ENCODE measurements at places on chromosomes 16 and 17.

DNA sequence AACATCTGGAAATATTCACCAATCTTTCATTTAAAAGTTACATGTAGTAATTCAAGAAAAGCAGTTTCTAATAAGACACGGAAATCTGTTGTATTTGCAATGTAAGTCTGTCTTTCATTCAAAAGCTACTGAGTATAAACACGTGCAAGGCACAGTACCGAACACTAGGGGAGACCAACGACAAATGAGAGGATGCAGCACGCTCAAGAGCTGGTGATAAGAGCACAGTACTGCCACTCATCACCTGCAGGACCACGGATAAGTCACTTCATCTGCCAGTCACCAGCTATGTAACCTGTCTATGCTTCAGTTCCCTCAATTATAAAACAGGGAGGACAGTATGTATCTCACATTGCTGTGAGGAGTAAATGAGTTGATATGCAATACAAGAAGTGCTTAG, 67.1 kb downstream of the CLEC18A start:
- peak; percentile 20 for DNase-seq

DNA sequence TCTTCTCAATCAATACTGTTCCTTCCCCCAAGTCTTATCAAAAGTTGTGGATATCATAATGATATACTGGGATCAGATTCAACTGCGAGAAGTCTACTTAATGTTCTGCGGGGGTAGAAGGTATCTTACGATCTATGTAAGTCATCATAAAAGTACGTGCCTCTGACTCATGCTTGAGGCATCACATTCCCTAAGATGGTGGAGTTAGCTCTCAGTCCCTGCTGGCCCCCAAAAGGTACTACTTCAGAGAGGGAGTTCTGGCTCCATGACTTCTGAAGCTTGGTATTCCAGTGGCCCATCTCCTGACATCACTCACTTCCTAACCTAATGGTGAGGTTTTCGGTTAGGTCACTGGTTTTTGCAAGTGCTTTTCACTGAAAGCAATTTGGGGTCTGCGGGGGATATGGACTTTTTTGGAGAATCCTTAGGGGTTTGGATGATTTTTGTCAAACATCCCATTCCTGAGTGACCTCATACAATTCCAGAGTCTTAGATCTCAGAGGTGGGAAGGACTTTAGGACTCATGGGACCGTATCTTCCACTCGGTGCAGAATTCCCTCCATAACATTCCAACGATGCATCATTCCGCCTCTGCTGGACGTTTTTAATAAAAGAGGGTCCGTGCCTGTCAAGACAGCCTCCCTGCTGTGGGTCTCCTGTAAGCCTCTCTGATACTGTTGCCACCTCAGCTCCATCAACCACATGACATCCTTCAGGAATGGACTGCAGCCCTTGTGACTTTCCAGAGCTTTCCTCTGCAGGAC, 74.3 kb downstream of the DYNLRB2 start:
- DNase-seq: no peak

DNA sequence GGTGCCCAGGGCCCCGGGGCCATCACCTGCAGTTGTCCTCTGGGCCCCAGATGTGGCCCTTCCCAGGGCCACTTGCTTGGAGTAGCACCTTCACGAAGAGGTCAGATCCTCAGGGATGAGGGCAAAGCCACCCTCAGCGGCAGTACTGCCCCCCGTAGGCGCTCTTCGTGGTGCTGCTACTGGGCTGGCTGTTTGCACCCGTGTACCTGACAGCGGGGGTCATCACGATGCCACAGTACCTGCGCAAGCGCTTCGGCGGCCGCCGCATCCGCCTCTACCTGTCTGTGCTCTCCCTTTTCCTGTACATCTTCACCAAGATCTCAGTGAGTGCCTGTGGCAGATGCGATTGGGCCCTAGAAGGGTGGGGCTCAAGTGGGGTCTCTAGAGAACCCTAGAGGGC, 2.6 kb downstream of the SLC5A2 start:
- no peak for DNase-seq

- DNase-seq: no peak
Measured at GRCh38 chr16:63702981-63703590, 1418.8 kb downstream of the CDH11 start.

DNA sequence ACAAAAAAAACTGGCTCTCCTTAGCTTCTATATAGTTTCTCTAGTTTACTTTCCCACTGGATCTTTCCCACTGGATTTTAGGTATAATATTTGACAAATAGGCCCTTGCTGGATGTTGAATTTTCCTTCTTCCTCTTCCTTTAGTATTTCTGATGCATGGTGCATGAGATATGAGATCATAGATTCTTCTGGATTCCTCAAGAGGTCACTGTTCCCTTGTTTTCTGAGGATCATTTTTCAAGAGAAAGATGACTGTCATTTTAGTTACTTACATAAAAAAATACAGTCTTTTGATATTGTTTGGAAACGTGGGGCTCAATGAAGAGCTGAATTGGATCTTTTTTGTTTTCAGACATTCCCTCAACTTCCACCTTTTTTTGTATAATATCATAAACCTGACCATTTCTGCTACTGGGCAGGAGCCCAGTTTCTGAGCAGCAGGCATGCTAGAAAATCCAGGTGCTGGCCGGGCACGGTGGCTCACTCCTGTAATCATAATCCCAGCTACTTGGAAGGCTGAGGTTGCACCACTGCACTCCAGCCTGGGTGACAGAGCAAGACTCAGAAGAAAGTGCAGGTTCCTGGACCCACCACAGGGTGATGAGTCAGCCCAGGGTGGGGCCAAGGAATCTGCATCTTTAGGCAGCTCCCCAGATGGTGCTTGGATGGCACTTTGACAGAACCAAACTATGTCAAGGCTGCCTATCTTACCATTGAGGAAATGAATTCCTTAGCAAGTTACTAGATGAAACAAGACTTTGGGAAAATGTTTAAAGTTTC, 70.3 kb downstream of the SDR42E1 start:
- DNase-seq: no peak

GRCh38 chr17:79936641-79937381, 97.6 kb upstream of the CBX4 start:
- DNase-seq: no peak

DNA sequence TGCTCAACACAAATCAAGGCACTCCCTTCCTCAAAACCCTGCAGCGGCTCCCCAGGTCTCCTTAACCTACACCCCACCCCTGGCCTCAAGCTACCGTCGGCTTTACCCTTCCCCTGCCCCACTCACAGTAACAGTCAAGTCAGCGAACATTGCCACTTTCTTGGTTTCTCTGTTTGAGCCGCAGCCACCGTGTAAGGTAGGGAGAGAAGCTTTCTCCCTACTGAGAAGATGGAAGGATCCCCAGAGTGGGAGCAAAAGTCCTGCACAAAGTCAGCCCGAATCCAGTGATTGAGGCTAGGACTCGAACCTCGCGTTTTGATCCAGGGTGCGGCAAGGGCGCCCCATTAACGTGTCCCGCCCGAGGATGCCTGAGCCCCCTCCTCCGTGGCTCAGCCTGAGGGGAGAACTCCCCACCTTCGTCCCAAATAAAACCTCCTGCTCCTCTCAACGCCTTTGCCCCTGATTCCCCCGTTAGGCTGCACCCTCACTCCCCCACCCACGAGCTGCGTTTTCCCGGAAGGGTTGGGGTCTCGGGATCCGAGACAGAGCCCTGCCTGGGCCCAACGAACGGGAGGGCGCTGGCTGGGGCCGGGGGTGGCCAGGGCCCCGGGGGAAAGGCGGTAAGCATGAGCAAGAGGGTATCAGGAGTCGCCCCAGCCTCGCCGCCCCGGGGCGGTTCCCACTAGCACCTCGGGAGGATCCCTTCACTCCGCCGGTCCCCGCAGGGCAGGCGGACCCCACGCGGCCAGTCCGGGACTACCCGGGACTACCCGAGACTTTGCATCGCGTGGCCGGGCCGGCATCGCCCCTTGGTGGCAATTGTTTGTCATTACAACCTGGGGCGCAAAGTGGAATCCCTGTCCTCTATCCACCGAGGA, 9.9 kb upstream of the NAGS start:
- DNase-seq: peak; percentile 67

DNA sequence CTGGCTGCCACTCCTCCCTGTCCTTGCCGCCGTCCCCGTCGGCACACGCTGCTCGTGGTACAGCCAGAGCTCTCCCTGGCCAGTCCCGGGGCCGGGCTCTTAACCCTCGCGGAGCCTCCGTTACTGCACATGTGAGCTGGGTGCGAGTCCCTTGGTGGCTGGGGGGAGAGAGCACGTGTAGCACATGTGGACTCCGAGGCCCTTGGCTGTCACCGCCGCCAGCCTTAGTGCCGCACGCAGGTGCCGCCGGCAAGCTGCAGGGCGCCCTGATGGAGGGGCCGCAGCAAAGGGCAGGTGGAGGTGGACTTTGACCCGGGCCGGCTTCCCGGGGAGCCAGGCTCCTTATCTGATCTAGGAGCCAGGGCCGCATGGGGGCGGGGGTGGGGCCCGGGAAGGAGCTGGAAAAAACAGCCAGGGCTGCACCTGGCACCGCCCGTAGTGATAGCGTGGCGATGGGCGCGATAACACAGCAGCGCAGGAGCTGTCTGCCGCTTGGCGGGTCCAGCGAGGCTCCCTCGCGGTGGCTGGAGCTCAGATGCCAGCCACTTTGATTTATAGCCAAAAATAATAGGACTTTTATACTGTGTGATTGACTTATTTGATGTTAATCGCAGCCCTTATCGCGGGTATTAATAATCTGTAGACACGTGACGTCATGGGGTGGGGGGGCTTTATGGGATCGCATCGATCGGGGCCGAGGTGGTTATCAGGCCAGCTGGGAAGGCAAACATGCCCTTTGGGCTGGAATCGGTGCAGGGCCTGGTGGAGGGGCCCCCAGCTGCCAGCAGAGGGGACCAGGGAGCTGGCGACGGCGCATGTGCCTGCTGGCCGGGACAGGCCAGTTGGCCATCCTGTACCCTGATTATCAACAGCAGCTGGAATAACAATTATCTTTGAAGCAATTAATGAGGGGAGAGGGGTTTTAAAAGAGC, 35.1 kb downstream of the ZFPM1 start:
- DNase-seq: no peak

DNA sequence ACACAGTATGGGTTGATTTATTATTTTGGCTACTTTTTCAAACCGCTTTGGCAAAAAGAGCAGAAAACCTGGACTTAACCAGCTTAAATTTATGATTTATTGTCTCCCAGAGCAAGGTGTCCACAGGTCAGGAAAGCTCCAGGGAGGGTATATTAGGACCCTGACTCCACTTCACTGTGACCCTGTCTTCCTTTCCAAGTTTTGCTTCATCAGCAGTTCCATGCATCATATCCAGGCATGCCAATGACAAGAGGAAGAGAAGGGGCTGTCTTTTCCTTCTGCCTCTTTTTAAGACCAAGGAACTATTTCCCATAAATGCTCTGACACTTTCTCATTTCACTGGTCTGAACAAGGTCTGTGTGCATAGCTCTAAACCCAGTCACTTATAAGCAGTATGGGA, 316.8 kb downstream of the CA10 start:
- no peak for DNase-seq

- no peak for DNase-seq
Measured at GRCh38 chr17:38897176-38897575, 27.3 kb downstream of the LASP1 start.

DNA sequence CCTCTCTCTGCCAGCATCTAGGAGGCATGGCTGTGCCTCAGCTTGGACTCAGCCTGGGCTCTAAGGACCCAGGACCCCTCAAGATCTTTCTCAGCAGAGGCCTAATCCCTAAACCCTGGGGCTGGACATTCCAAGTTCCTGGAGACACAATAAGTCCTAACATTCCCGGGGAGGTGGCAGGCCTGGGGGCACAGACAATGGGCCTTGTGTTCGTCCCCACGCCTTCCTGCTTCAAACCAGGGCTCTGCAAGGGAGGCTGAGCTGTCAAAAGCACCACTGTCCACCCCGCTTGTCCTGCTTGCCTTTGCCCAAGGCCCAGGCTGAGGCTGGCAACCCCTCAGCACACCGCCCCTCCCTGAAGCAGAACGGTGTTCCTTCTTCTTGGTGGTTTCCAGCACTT, 13.7 kb downstream of the SDK2 start:
- DNase-seq: no peak

DNA sequence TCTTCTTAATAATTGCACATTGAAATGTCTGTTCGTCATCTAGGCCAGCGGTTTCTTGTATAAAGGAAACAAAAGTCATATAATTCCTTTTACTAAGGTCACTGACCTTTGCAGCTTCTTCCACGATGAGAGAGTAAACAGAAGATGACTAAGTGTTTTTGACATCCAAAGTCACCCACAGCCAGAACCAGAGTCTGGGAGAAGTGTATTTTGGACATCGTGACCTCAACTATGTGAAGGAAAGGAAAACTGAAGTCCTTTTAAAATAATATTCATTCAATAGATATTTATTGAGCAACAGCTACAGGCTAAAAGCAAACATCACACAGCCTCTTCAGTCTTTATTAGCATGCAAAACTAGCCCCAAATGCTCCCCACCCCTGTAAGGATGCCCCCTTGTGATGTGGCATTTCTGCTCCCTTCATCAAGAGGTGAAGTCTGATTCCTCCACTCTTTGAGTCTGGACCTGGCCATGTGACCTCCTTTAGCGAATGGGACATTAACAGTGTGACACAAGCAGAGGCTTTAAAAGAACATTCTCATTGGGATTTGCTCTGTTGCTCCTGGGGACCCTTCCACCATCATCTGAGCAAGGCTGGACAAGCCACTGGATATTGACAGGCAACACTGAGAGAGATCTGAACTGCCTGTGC, 8.1 kb upstream of the PMP22 start:
- no peak for DNase-seq

DNA sequence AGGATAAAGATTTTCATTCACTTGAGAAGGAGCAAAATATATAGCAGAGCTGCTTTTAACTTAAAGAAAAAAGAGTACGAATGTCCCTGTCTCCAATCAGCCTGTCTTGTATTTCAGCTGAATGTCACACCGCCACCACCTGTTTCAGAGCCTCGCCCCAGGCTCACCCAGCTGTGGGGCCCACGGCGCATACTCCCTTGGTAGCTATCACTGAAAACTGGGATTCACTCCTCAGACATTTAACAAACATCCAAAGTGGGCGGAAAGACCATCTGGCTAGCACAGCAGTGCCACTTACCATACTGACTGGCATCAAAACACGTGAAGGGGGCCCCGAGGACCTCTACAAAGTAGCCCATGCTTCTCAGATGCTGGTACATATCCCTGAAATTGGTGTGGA, 25.4 kb upstream of the SLC38A8 start:
- DNase-seq: no peak

DNA sequence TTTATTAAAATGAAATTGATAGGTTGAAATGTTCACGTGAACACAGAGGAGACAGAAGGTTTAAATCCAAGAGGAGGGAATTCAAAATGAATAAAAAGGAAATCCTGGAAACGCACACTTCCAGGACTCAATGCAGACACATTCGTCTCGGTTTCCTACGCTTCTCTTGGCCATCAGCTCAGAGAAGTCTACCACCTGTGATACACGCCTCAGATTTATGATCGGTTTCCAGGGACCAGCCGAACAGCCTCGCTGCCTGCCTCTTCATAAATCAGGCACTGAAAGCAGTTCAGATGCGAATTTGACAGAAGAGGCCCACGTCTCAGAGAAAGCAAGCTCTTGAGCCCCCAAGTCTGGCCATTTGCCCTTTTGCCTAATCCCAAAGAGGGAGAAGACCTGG, 125.5 kb upstream of the IRX3 start:
- no peak for DNase-seq

DNA sequence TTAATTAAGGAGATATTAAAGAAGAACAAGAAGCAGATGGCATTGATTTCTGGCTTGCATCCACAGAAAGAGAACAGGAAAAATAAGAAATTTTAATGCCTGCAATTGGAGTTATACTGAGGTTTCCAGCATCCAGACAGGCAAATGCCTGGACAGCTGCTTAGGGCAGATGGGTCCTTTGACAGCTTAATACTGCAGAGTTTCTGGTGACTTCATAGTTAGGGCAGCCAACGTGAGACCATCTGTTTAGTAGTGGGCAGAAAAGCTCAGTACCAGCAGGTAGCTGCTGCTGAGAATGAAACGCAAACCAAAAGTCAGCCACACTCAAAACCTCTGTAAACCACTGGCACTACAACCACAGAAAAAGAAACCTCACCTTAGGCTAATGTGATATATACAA, 109.8 kb downstream of the CDK5R1 start:
- no peak for DNase-seq
